ENCODE measurements at places on chromosomes 3 and 15.
A peak's percentile ranks its signal among the peaks of the same experiment; 100 is the strongest.

- no peak overlapping the region for H3K27ac ChIP-seq
- peaks cover 19% of the 10 kb centered on the region for H3K27me3 ChIP-seq
- no peak overlapping the region for H3K4me3 ChIP-seq
These were observed 17.0 kb upstream of the NEO1 start for GRCh38 chr15:73035221-73035620.

GRCh38 chr15:70109978-70110377 is 12.3 kb upstream of the TLE3 start:
- no peak overlapping the region for H3K4me3 ChIP-seq
- no peaks in the 10 kb centered on the region for H3K36me3 ChIP-seq
- H3K27me3 ChIP-seq: no peaks in the 10 kb centered on the region
- H3K27ac ChIP-seq: no peak overlapping the region

- DNase-seq: no peak
- H3K4me1 ChIP-seq: no peaks in the 10 kb centered on the region
- no peak overlapping the region for H3K4me3 ChIP-seq
- H3K27ac ChIP-seq: no peak overlapping the region
These were observed 27.5 kb downstream of the MASP1 start for GRCh38 chr3:187264021-187264420.

GRCh38 chr3:127090218-127091160 is 102.4 kb upstream of the PRR23E start:
- H3K36me3 ChIP-seq: no peaks in the 10 kb centered on the region

DNA sequence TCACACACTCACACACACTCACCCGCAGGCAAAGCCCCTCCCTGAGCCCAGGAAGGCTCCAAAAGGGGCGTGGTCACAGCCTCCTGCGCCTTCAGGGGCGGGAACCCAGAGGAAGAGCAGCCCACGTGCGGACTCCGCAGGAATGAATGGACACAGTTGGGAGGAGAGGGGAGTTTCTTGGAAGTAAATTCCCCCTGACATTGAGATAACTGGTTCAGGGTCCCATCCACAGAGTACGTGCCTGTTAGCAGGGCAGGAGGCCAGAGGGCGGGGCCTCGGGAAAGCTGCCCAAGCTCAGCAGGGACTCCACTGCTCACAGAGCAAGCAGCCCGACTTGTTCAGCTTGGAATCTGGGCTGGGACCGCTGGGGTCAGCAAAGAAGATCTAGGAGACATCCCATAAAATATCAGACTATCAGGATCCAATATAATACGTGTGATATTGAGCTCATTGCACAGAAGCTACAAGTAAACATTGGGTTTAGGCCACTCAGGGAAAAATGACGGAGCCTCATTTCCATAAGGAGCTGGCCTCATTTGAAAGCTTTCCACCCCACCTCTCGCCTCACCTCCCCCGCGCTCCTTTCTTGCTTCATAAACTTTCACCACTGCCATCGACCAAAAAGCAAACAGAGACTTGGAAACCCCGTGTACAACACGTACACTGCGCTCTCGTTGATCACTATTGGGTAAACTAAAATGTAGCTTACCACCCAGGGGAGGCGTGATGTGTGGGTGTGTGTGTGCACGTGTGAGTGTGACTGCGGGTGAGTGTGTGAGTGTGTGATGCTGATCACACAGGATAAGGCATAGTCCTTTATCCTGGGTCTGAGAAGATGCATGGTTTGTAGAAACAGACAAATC is 36.0 kb downstream of the TM2D3 start:
- H3K27me3 ChIP-seq: no peaks in the 10 kb centered on the region
- no peak overlapping the region for H3K4me3 ChIP-seq
- H3K4me1 ChIP-seq: peaks cover 10% of the 10 kb centered on the region
- H3K36me3 ChIP-seq: no peaks in the 10 kb centered on the region
- no peak for DNase-seq
- no peak overlapping the region for H3K27ac ChIP-seq

DNA sequence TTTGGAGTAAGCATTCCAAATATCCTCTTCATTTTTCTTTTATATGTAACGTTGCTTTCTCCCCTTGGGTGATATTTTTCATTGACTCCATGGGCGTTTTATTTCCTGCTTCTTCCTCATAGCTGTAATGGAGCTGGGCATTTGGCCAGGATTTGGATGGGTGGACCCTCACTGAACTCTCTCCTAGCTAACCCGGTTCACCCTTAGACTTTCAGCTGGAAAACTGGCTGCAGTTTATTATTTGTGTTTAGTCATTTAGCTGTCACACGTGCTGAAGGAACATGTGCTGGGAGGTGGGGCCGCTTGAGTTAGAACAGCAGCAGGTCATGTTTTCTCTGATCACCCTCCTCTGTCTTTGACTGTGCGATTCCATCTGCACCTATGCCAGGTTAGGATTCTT is 407.6 kb downstream of the ZIC1 start:
- no peak overlapping the region for H3K4me3 ChIP-seq
- no peaks in the 10 kb centered on the region for H3K4me1 ChIP-seq
- no peak overlapping the region for H3K27ac ChIP-seq
- H3K36me3 ChIP-seq: no peaks in the 10 kb centered on the region
- no peaks in the 10 kb centered on the region for H3K27me3 ChIP-seq

DNA sequence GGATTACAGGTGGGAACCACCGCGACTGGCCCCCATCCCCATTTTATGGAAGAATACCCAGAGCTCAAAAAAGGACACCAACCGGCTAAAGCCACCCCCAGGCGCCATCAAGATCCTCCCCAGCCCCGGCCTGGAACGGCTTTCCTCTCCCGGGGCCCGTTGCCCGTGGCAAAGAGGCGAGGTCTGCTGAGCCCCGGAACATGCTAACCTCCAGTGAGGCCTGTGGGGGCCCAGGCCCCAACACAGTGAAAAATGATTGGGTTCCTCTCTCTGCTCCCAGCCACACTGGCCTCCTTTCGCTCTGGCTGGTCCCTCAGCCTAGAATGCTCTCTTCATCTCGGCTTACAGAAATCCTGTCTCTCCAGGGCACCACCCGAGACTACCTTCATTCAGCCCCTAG is 46.5 kb upstream of the SMAD6 start:
- H3K27me3 ChIP-seq: no peaks in the 10 kb centered on the region
- H3K4me1 ChIP-seq: peaks cover 11% of the 10 kb centered on the region
- H3K4me3 ChIP-seq: no peak overlapping the region
- no peak overlapping the region for H3K27ac ChIP-seq
- H3K36me3 ChIP-seq: no peaks in the 10 kb centered on the region

DNA sequence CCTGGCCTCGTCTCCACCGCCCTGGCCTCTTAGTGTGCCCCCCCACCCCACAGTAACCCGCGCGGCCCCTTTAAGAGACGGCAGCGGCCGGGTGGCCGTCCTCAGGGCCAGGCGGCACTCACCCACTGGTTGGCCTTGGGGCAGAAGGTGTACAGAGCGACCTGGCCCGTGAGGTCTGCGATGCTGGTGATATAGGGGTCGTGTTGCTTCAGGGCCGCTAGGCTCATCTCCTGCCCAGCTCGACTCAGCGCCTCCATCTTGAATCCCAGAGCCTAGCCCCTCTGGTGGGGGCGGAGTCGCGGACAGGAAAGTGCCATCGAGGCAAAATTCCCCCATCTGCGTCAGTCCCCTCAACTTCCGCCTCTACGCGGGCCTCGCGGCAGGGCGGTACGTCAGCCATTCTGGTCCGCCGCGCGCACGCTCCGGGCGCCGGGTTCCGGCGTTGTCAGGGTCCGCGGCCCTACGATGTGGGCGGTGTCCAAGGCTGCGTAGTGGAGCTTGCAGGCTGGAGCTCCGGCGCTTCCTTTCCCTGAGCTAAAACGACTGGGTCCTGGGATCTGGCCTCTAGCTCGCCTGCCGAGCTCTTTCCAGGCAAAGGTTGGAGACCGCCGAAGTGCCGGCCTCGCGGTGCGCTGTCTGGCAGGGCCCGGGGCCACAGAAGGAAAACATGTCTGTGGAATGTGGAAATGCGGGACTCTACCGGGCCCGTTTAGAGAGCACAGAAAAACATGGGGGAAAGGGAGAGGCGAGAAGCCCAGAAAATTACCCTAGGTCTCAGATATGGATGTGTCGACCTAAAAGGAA is at the start of gene DCP1A:
TSS of gene DCP1A (minus strand) at position 283 of the 804 bp plus-strand sequence. CDS start at position 257, 26 bp downstream.
- H3K27me3 ChIP-seq: no peaks in the 10 kb centered on the region
- H3K4me3 ChIP-seq: peak within 1 kb of the TSS; percentile 94
- peak within 1 kb of the TSS; percentile 94 for H3K27ac ChIP-seq
- DNase-seq: peak; percentile 80
- peaks cover 8% of the 10 kb centered on the region for H3K4me1 ChIP-seq

GRCh38 chr3:124422805-124423204 is 307.4 kb upstream of the UMPS start:
- peaks cover 37% of the 10 kb centered on the region for H3K27me3 ChIP-seq
- H3K4me3 ChIP-seq: no peak overlapping the region
- no peaks in the 10 kb centered on the region for H3K4me1 ChIP-seq
- H3K27ac ChIP-seq: no peak overlapping the region

DNA sequence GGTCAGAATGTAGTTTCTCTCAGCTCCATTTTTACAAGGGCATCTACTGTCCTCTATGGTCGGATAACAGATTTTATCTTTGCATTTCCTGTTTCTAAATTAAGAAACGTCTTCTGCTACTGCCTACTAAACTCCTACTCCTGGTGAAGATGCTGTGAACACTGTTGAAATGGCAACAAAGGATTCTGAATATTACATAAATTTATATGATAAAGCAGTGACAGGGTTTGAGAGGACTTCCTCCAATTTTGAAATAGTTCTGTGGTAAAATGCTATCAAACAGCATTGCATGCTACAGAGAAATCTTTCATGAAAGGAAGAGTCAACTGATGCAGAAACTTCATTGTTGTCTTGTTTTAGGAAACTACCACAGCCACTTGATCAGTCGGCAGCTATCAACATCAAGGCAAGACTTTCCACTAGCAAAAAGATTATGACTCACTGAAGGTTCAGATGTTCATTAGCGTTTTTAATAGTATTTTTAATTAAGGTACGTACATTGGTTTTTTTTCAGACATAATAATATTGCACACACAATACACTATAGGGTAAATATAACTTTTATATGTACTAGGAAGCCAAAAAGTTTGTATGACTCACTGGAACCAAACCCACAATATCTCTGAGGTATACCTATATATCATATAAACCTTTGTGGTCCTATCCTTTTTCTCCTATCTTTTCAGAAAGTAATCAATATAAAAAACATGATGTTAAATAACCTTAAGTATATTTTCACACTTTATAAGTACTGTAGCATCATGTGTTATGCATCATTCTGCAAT is 156.1 kb downstream of the STAG1 start:
- H3K27ac ChIP-seq: no peak overlapping the region
- no peaks in the 10 kb centered on the region for H3K36me3 ChIP-seq
- H3K4me3 ChIP-seq: no peak overlapping the region
- H3K27me3 ChIP-seq: no peaks in the 10 kb centered on the region
- H3K4me1 ChIP-seq: no peaks in the 10 kb centered on the region

GRCh38 chr3:13776253-13777050 is 103.4 kb downstream of the WNT7A start:
- DNase-seq: no peak
- no peak overlapping the region for H3K27ac ChIP-seq
- peaks cover 2% of the 10 kb centered on the region for H3K27me3 ChIP-seq
- no peak overlapping the region for H3K4me3 ChIP-seq
- no peaks in the 10 kb centered on the region for H3K4me1 ChIP-seq
- H3K36me3 ChIP-seq: no peaks in the 10 kb centered on the region

GRCh38 chr3:196179380-196180308 is 31.6 kb downstream of the ZDHHC19 start:
- H3K4me1 ChIP-seq: peaks cover 10% of the 10 kb centered on the region
- H3K4me3 ChIP-seq: no peak overlapping the region
- H3K36me3 ChIP-seq: no peaks in the 10 kb centered on the region
- no peaks in the 10 kb centered on the region for H3K27me3 ChIP-seq

DNA sequence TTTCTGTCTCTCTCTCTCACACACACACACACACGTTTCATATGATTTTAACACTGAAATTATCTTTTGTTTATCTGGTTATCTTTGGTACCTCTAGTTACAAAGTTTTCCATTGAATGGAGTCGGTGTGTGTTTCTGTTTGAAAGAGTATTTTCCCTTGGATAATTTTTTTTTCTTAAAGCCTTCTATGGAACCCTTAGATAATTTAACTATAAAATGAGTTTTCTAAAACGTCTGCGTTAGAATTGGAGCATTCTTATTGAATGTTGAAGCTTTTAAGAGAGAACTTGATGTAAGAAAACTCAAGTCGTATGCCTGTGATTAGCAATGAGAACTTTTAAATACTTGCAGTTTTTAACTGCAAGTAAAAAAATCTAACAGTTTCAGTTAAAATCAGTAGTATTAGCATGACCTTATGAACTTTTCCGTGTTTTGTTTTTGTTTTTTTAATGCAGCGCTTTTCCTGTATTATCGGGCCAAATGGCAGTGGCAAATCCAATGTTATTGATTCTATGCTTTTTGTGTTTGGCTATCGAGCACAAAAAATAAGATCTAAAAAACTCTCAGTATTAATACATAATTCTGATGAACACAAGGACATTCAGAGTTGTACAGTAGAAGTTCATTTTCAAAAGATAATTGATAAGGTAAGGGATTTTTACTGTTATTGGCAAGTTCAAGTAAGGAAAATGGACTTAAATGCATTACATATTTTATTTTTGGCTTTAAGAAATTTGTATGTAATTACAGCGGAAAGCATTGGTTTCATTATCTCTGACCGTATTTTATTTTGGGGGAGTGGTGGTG is 3.0 kb downstream of the SMC4 start:
- DNase-seq: no peak
- H3K4me1 ChIP-seq: peaks cover 25% of the 10 kb centered on the region
- peaks cover 48% of the 10 kb centered on the region for H3K36me3 ChIP-seq
- peak overlapping the region; percentile 99 for H3K4me3 ChIP-seq
- H3K27ac ChIP-seq: peak overlapping the region; percentile 100

GRCh38 chr15:69842851-69843250 is 254.9 kb downstream of the TLE3 start:
- no peaks in the 10 kb centered on the region for H3K36me3 ChIP-seq
- H3K4me3 ChIP-seq: no peak overlapping the region
- DNase-seq: no peak
- no peak overlapping the region for H3K27ac ChIP-seq

DNA sequence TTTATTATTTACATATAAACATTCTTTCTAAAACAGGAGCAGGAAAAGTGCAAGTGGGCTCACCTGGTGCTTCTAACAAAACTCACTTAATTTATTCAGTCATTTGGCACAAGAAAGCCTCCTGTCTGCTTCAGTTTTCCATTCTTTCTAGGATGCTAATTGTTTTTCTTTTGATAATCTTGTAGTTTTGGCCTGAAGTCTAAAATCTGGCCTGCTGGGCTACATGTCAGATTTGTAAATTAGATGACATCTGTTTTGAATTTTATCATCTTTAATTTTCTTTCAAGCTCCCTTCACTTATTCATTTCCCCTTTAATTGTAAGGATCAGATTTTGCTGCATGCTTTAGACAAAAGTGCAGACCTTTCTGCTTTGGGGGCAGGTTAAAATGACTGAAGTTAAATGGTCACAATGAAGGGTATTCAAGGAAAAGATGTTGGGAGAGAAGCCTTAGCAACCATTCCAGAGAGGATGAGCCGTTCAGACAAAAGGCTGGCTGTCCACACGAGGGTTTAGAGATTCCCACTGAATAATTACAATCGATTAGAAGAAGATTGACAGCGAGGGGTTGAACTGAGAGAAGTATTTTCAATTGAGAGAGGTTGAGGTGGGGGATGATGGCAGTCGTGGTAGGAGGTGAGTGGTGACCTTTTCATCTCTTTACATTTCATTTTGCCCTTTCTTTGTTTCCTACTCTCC is 59.9 kb upstream of the PTX3 start:
- no peak overlapping the region for H3K27ac ChIP-seq
- no peak overlapping the region for H3K4me3 ChIP-seq
- H3K36me3 ChIP-seq: no peaks in the 10 kb centered on the region
- no peak for DNase-seq
- no peaks in the 10 kb centered on the region for H3K27me3 ChIP-seq
- H3K4me1 ChIP-seq: no peaks in the 10 kb centered on the region

GRCh38 chr3:38992117-38992760 is 59.5 kb downstream of the SCN11A start:
- no peak overlapping the region for H3K27ac ChIP-seq
- peaks cover 3% of the 10 kb centered on the region for H3K27me3 ChIP-seq
- no peak for DNase-seq
- H3K4me1 ChIP-seq: no peaks in the 10 kb centered on the region
- H3K36me3 ChIP-seq: no peaks in the 10 kb centered on the region

Measured in Panc1 (cell line).